ENCODE measurements at places on chromosomes 3 and 15. TPM values are rescaled to one million over a fixed set of nuclear protein-coding genes. Genes with fewer than 3 reads are reported as not detected.

ZNF385D gene
- 0.71 TPM for total RNA-seq

GPR156 gene
- total RNA-seq = 0.48 TPM

PRTG gene
- total RNA-seq = 2.2 TPM

NANOGP8 gene
- total RNA-seq = not detected

MINAR1 gene
- 2.1 TPM for total RNA-seq

PIERCE2 gene
- total RNA-seq = 3.0 TPM

CELF6 gene
- total RNA-seq = 0.65 TPM

GOLGA8G gene
- not detected for total RNA-seq

EHHADH gene
- 0.57 TPM for total RNA-seq

ANKRD63 gene
- total RNA-seq = 0.42 TPM

ALPK3 gene
- total RNA-seq = 0.37 TPM

PEX5L gene
- total RNA-seq = not detected

ROBO2 gene
- 18.4 TPM for total RNA-seq

CCDC54 gene
- total RNA-seq = not detected

GRCh38 chr15:49621887-49622286, 1.0 kb downstream of the DTWD1 start:
- DNase-seq = no peak

- DNase-seq = peak; percentile 21
Measured at GRCh38 chr3:139261754-139262586, 81.8 kb upstream of the MRPS22 start.

DNA sequence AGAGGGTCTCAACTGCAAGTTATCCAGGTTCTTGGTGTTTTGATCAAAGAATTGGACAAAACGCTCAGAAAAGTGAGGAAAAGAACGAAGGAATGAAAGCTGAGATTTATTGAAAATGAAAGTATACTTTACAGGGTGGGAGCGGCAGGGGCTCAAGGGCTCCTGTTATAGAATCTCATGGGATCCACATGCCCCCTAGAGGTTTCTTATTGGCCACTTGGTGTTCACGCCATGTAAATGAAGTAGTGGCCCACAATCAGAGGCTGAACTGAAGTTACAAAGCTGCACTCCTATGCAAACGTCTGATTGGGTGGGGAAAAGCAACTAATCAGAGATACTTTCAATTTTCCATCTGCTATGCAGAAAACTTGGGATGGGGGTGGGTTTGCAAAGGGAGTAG, 216.7 kb downstream of the PTPRG start:
- DNase-seq = no peak

- DNase-seq = peak; percentile 78
Measured at GRCh38 chr3:134651347-134652041, 672 bp upstream of the KY start.

DNA sequence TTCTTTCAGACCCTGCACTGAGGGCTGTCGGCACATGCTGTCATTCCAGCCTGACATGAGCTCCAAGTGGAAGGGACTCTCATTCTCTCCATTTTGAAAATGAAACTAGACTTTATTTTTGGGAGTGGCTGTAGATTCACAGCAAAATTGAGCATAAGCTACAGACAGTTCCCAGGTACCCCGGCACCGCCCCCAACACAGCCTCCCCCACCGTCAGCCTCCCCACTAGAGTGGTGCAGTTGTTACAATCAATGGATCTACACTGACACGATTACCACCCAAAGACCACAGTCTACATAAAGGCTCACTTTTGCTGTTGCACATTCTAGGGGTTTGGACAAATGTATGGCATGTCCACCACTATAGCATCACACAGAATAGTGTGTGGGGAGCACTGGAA, 29.5 kb upstream of the FGD5 start:
- no peak for DNase-seq

GRCh38 chr3:11024181-11024580, 31.6 kb downstream of the SLC6A1 start:
- DNase-seq = no peak

- DNase-seq = peak; percentile 44
Measured at GRCh38 chr15:96503276-96503675, 172.8 kb downstream of the NR2F2 start.

GRCh38 chr3:385151-385550, 188.6 kb downstream of the CHL1 start:
- no peak for DNase-seq

DNA sequence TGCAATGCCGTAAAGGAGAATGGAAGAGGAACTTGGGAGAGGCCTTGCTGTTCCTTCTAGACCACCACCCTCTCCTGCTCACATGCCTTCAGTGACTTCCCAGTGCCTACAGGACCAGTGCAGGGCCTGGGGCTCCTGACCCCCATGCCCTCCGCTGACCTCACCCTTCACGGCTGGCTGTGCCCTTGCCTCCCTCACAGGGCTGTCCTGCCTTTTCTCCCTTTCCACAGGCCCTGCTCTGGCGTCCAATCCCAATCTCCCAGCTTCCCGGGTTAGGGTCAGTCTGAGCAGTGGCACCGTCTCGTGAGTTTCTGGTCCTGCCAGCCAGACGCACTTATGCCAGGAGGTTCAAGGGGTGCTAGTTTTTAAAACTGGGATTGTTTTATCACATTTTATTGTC, 110.4 kb downstream of the WNT7A start:
- no peak for DNase-seq

DNA sequence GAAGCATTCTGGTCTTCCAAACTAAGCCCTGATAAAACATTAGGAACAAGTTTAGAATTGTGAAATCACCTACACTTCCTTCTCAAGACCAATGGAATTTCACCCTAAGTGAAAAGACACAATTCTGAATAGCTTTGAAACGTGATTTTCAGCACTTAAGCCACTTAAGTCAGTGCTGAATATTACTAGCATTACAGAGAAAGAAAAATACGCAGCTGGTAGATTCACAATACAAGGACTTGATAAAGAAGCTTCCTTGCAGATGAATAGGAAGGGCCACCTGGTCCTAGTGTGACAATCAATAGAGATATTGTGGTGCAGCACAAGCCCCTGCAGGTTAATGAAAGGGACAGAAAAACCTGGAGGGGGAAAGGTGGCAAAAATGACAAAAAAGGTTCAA, 353.1 kb upstream of the ALCAM start:
- DNase-seq = no peak

- no peak for DNase-seq
Measured at GRCh38 chr3:41129731-41130130, 69.6 kb upstream of the CTNNB1 start.

DNA sequence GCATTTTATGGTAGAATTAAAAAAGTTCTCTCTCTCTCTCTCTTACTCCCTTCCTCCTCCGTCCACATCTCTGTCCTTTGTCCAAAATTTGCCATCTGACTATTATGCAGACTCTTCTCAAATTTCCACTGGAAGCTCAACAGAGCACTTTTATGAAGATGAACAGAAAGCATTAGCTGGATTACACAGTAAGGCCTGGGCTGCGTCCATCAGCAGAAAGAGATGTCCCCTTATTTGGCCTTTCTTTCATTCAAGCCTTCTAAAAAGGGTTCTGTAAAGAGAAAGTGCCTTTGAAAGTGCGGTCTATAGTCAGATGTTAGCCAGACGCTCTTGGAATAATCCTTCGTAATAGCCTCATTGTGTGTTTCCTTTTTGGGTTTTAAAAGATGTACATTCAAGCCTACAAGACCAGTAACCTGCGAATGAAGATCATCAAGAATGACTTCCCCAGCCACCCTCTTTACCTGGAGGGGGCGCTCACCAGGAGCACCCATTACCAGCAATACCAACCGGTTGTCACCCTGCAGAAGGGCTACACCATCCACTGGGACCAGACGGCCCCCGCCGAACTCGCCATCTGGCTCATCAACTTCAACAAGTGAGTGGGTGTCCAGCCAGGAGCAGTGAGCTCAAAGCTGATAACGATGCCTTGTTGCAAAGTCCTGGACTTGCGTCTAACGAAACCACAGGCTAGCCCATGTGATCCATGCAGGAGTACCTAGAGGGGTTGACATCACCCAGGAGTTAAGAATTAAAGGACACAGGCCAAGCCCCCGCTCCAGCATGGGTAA, 53.1 kb downstream of the MESD start:
- DNase-seq = no peak

- DNase-seq = no peak
Measured at GRCh38 chr15:73397461-73397860, 28.7 kb upstream of the HCN4 start.

DNA sequence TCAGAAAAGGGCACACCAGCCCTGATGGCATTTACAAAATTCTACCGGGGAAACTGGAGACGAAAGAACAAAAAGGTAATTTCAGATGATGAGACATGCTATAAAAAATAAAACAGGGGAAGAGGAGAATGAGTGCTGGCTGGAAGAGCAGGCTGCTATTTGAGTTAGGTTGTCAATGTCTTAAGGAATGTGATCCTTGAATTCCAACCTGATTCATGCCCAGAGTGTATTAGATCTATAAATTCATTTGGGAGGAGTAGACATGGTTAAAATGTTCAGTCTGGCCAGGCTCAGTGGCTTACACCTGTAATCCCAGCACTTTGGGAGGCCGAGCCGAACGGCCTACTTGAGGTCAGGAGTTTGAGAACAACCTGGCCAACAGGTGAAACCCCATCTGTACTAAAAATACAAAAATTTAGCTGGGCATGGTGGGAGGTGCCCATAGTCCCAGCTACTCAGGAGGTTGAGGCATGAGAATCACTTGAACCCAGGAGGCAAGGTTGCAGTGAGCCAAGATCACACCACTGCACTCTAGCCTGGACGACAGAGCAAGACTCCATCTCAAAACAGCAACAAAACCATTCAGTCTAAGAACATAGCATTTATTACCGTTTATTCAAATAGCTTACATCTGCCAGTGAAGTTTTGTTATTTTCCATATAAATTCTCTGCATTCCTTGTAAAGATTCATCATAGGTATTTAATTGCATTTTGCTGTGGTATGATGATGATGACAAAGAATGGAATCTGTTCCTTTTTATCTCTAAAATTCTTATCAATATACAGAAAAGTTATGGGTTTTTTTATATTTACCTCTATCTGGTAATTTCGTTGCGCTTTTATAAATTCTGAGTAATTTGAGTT, 126.7 kb upstream of the NR2E3 start:
- no peak for DNase-seq

- DNase-seq = no peak
Measured at GRCh38 chr15:51312166-51313073, 26.0 kb downstream of the CYP19A1 start.

- no peak for DNase-seq
Measured at GRCh38 chr3:69283496-69283895, 102.4 kb downstream of the FRMD4B start.

- no peak for DNase-seq
Measured at GRCh38 chr3:158103887-158104327, 2.3 kb downstream of the SHOX2 start.

- DNase-seq = no peak
Measured at GRCh38 chr3:55161231-55161630, 233.4 kb upstream of the LRTM1 start.
